Fibroblast of lung (primary cell): ENCODE measurements at places on chromosomes 13 and 19. TPM values are rescaled to one million over a fixed set of nuclear protein-coding genes. Genes with fewer than 3 reads are reported as not detected.

Gene DHX34
- total RNA-seq, result 7.2 and 8.3 TPM in 2 replicates

Gene RDH13
- 6.9 and 8.5 TPM in 2 replicates for total RNA-seq

Gene ERICH4
- not detected in 2 replicates for total RNA-seq

Gene PDX1
- total RNA-seq, result not detected in 2 replicates

Gene TRPC4
- 1.7 and 2.6 TPM in 2 replicates for total RNA-seq

Gene MZT1
- 6.4 and 12.9 TPM in 2 replicates for total RNA-seq

Gene TPTE2
- total RNA-seq, result not detected in 2 replicates

Gene DNAJC15
- total RNA-seq, result 6.2 and 18.5 TPM in 2 replicates

Gene PSG1
- total RNA-seq, result 0.51 and 1.3 TPM in 2 replicates

Gene ZNF69
- 2.8 and 7.1 TPM in 2 replicates for total RNA-seq

Gene CCL25
- total RNA-seq, result not detected in 2 replicates

Gene FAM124A
- 2.6 and 4.8 TPM in 2 replicates for total RNA-seq
